ENCODE measurements at places on chromosomes 5 and 9.
A peak's percentile ranks its signal among the peaks of the same experiment; 100 is the strongest.

GRCh38 chr5:61010467-61011454 is 65.8 kb downstream of the NDUFAF2 start:
- no peak for DNase-seq

DNA sequence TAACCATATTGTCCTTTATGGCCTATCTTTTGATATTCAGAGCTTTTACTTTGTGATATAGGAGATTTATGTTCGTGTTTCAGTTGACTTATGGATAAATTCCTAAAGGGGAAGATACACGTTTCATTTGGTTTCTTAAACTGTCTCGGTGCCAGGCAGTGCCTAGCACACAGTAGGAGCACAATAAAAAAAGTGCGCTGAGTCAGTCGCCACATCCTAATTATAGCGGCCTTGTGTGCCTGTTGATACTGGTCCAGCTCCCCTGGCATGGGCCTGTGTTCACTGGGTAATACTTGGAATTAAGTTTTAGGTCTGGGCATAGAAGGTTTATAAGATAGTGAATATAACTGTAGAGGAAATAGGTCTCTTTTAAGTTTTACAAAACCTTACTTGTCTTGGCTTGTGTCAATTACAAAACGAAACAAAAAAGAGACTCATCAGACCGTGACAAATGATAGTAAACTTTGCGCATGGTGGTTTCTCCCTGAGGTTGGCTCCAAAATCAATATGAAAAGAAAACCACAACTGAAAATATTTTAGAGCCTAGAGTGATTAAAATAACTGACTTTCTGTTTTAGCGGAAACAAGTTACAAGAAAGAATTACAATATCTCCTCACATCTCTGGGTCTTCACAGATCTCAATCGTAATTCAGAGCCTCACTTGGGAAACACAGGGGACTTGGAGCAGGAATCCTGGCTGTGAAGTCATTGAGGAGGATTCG is 84.8 kb downstream of the MVB12B start:
- no peak for DNase-seq

- DNase-seq: no peak
Observed at GRCh38 chr9:131015876-131016397, 7.0 kb downstream of the LAMC3 start.

- DNase-seq: peak; percentile 86
Observed at GRCh38 chr5:136082390-136083193, 50.1 kb upstream of the SMAD5 start.

DNA sequence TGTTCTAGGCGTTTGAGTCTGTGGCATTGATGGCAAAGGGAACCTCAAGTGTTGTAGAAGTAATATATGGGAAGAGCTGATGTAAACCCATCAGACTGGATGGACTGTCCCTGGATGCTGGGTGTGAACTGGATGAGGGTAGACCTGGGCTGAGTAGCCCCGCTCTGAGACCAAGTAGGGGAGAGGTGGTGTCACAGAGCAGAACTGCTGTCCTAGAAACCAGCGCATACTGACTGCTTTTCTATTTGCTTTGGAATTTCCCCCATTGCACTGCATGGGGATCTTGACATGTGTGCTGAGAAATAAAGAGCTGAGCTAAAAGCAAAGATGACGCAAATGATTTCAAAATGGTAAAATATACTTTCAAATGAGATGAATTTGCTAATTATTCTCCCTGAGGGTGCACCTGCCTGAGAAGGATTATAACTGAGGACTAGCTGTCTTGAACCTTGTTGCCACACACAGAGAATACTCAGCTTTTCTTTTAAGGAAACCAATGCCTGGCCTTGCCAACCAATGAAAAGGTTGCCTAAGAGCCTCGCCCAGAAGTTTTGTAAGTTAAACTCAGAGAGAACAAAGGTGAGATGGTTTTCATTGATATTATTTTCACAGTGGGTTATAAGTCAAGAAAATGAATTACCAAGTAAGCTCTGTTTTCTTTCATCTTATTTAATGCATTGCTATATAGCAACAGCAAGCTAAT is 44.8 kb downstream of the NIM1K start:
- DNase-seq: no peak

DNA sequence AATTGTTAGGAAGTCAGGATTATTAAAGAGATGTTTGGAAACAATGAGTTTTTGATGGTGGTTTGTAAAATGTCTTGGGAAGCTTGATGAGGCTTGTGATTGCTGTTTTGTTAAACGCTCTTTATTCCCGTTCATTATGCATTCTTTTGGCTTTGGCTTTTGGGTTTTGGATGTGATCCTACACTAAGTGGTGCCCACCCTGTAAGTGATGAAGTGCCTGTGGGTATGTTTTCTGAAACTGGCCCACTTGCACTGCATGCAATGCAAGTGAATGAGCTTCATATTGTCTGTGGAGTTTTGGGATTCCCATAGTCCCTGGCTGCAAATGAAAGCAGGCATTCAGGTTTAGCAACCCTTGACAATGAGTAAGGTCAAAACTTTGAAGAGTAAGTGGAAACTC is 1035.5 kb upstream of the WWC1 start:
- no peak for DNase-seq

DNA sequence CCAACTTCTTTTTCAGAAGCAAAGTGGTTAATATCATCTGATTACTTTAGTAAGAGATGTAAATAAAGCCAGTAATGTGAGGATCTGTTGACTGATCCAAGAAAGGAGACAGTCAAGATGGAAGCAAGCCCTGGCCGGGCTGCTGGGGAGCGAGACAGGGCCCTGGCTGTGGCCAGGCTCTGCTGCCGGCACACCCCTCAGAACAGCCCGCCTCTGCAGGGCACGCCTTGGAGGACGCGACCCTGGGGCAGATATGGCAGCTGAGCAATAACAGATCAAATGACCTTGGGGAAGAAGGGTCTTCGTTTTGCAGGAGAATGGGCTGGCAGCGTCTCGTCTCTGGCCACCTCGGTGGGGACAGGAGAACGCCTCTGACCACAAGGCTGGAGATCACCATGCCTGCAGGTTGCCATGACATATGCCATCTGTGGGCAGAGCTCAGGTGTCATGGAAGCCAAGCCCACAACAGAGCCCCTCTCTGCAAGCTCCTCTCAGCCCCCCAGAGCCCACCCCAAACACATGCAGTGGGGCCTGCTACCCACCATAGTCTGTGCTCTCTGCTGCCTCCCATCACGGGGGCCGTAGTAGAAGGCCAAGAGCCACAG is 206.5 kb downstream of the FANCC start:
- DNase-seq: no peak

GRCh38 chr9:131095666-131096268 is 564 bp upstream of the AIF1L start:
- no peak for DNase-seq

DNA sequence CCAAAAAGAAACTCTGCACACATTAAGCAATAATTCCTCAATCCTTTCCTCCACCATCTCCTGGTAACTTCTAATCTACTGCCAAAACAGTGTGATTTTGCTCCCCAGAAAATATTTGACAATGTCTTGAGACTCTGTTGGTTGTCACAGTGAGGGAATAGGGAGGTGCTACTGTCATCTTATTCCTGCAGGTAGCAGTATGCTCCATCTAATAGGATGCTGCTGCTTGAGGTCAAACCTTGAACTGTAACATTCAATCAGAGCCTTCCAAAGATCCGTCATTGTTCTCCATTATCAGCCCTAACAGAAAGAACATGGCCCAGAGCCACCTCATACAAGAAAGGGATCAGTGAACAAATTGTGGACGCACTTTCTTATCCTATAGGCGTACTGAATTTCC is 514.7 kb upstream of the GRIN3A start:
- no peak for DNase-seq

GRCh38 chr5:81249240-81249639 is 16.1 kb downstream of the CKMT2 start:
- no peak for DNase-seq

DNA sequence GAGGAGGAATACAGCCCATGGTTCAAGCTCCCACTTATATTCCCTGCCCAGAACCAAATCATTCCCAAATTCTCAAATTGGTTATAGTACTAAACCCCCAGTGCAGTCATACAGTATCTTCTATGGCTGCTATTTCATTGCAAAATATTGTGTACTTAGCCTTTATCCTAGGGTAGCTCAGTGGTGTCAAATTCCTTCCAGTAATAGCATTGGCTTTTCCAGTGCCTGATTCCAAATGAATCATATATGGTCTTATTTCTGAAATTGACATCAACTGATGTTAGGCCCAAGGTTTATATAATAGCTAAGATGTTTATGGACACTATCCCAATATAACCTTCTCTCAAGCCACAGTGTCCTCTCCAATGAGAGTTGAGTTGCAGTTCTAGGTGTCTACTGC is 256.7 kb downstream of the NDUFS4 start:
- no peak for DNase-seq

All from testis (tissue), 5 donors.